T1000 (cell line): ENCODE measurements at places on chromosomes 3 and 15.

GRCh38 chr3:63034101-63034500 lies 158.9 kb upstream of the CADPS start:
- no peak for DNase-seq

- DNase-seq: no peak
Observed at GRCh38 chr3:177385831-177386301, 188.6 kb upstream of the TBL1XR1 start.

- DNase-seq: no peak
Observed at GRCh38 chr3:66372681-66373350, 128.0 kb downstream of the LRIG1 start.

GRCh38 chr15:96222981-96223380 lies 107.5 kb upstream of the NR2F2 start:
- no peak for DNase-seq

DNA sequence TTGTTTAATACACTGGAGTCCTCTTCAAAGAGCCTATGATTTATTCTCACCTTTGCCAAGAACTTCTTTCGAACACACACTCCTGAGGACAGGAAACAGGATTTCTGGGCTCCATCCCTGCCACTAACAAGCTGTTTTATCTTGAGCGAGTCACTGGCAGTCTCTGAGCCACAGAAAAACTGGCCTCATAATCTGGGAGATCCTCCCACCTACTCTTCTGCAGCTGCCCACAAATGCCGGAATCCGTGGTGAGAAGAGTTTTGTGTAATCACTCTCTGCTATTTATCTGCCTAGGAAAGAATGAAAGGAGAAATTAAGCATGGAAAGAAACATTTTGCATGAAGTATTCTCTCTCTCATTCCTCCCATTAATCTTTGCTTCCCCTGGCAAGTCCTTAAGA lies 172.0 kb upstream of the TRIM42 start:
- DNase-seq: no peak

GRCh38 chr15:70227147-70227546 lies 129.4 kb upstream of the TLE3 start:
- no peak for DNase-seq

DNA sequence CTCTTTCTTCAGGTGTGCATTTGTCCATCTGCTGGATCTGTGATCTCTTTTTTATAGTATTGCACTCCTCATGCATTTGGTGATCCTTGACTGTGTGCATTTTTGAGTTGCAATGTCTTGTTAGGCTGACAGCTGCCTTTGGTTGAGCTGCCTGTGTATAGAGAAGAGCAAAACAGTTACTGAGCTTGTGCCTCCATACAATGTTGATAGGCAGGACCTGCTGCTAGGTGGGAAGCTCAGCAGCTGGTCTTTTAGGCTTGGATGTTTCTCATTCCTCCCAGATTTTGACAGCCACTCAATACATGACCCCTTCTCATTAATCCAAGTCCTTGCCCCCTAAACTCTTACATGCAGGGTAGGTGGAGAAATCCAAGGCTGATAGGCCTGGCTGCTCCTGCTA lies 74.8 kb upstream of the PIAS1 start:
- DNase-seq: no peak

DNA sequence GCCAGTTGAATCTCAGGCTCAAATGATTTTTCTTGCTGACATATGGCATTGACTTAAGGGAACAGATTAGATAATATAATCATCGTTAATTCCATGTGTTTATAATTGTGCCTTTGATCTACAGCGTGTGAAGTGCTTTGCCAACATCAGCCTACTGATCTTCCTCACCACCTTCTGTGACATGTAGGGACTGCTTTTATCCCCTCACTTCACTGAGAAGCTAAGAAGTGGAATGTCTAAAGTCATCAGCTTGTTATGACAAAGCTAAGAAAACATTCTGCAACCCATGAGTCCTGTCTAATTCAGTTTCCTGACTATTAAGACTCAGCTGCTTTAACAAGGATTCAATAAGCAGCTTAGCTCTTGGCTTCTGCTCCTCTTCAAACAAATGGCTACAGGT lies 106.0 kb downstream of the MYH15 start:
- no peak for DNase-seq

DNA sequence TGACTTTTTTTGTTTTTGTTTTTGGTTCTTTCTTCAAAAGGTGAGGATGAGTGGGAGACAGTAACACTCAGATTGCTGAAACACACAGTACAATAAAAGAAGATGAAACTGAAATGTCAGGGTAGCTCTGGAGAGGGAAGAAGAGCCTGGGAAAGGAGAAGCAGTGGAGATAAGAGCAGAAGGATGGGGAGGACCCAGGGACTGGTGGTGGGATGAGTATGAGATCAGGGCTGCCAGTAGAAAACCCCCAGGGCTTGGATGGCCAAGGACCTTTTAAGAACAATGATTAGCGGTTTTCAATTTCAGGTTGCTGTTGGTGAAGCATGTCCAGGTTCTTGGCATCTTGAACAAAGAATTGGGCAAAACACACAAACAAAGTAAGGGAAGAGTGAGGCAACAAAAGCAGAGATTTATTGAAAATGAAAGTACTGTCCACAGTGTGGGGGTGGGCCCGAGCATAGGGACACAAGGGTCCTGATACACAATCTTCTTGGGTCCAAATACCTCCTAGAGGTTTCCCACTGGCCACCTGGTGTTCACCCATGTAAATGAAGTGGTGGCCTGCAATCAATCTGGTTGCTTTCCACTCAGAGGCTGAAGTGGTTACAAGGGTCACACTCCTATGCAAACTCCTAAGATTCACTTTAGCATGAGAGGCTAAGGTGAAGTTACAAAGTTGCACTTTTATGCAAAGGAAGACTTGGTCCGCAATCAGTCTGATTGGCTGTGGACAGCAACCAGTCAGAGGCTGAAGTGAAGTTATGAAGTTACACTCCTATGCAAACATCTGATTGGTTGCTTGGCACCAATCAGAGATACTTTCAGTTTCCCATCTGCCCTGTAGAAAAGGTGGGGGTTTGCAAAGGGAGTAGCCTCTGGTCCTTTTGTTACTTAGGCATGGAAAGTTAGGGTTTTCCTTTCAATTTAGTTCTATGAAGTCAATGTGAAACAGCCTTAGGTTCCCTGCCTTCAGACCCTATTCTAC lies 26.1 kb upstream of the MFSD1 start:
- DNase-seq: no peak
